ENCODE measurements at places on chromosomes 3 and 15.

GRCh38 chr3:127796045-127796830, 26.1 kb downstream of the MGLL start:
- DNase-seq = no peak

DNA sequence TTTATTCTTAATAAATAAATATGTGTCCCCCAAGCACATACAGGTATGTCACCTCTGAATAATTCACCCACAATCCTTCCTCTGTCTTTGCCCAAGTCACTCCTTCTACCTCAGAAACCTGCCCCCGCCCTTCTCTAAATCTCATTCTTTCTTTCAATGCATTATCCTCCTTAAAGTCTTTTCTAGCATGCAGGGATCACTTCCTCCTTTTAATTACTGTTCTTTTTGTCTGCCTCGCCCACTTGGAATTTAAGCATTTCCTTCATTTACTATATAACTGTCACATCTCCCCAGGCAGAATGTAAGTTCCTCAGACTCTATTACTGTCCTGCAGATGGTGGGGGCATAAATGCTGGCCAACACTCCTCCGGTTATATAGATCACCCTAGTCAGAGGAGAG, 7.8 kb downstream of the CCDC80 start:
- DNase-seq = no peak

- DNase-seq = no peak
These were observed 68.1 kb upstream of the LCTL start for GRCh38 chr15:66633938-66634250.

DNA sequence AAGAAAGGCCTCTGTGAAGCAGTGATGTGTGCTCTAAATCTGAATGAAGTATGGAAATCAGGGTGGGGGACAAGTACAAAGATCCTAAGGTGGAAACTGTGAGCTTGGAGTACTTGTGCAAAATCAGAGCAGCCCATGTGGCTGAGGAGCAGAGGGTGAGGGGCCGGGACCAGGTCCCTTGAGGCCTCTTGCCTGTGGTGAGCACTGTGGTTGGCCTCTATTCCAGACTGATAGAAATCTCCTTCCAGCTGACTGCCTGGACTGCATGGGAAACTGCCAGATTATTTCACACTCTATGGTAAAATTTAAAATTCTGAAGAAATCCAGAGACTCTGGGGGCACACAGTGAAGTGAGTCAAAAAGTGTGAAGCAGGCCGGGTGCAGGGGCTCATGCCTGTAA, 81.4 kb downstream of the TM4SF4 start:
- no peak for DNase-seq

DNA sequence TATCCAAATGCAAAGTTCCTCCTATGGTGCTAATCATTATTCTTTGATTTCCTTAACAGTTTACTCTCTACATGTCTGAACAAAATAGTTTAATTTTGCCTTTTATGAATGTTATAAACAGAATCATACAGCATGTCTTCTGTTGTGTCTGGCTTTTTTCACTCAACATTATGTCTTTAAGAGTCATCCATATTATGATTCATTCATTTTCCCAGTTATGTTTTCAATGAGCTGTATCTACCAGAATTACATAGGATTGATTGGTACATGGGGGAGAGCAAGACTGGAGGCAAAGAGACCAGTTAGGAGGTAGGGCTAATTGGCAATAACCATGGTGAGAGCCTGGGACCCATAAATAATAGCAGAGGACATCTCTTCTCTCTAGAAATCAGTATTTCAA, 16.6 kb upstream of the RAP2B start:
- no peak for DNase-seq
